K562 (cell line): ENCODE measurements at places on chromosomes 2 and 18. TPM values are rescaled to one million over a fixed set of nuclear protein-coding genes. Genes with fewer than 3 reads are reported as not detected.
A peak's percentile ranks its signal among the peaks of the same experiment; 100 is the strongest.

GRCh38 chr2:218091746-218092145, 22.7 kb downstream of the RUFY4 start:
- H3K27ac ChIP-seq, result no peak overlapping the region
- DNase-seq, result no peak
- H3K4me1 ChIP-seq, result no peaks in the 10 kb centered on the region
- no peaks in the 10 kb centered on the region for H3K36me3 ChIP-seq
- no peak overlapping the region for H3K4me3 ChIP-seq
- no peaks in the 10 kb centered on the region for H3K27me3 ChIP-seq

The IL36RN gene
- not detected in 2 replicates for polyA plus RNA-seq

DNA sequence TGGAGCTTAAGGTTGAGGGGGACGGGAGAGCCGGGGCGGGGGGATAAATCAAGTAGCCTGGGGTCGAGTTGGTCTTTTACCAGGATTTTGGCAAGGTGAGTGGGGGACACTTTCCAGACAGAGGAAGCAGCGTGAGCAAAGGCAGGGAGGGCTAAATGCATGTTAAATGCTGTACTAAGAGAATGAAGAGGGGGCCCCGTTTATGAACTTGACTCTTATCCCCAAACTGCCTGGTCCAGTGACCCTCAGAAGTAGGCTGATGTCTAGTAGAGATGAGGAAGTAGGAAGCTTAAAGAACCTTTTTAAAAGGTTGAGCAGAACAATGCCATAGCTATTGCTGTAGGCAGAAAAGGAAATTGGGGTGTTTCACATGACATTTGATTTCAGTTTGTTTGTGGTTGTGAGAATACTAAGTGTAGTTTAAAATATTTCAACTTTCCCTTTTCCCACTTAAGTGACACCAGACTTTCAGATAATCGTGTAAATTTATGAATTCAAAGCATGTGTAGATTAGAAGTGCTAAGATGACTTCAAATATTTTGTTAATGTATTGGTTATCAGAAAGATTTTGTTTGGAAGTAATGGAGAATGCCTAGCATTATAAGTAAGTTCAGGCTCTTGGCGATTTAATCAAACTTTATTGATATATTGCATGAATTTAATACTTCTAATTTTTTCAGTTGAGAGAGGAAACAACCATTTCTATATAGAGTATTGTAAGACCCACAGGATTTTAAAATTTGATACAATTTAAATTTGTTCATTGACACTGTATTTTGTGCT, 1.8 kb downstream of the REL start:
- H3K36me3 ChIP-seq, result no peaks in the 10 kb centered on the region
- DNase-seq, result no peak
- peak overlapping the region; percentile 86 for H3K4me3 ChIP-seq
- H3K27ac ChIP-seq, result peak overlapping the region; percentile 86

DNA sequence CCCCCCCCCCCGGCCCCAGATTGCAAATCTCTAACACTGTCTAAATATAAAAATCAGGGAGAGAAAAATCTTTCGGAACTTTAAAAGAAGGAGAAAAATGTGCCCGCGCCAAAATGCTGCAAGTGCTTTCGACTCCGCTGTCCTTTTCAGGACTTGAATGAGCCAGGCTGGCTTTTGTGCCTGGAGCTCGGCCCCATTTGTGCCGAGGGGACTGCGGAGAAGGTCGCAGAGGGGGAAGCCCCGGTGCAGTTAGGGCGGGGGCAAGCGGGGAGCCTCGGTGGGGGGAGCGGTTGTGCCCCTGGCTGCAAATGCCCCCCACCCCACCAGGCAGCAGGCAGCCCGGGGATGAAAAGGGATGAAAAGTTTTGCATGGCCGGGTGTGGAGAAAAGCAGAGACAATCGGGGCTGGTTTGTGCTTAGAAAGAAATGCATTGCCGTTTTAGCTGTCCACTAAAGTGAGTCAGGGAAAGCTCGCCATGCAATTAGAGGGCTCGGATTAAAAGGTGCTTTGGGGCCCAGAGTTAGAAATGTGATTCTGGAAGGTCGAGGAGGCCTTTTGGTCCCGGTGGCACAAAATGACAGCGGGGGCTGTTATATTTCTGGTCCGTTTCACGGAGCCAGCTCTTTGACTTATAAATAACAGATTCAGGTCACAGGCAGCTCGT, 1.6 kb downstream of the INHBB start:
- DNase-seq, result no peak
- no peak overlapping the region for H3K4me3 ChIP-seq
- no peaks in the 10 kb centered on the region for H3K36me3 ChIP-seq
- peaks cover 28% of the 10 kb centered on the region for H3K27me3 ChIP-seq
- no peak overlapping the region for H3K27ac ChIP-seq
- peaks cover 14% of the 10 kb centered on the region for H3K4me1 ChIP-seq

The TTC27 gene
- 43.5 and 44.3 TPM in 2 replicates for polyA plus RNA-seq

- H3K36me3 ChIP-seq, result no peaks in the 10 kb centered on the region
- no peak overlapping the region for H3K4me3 ChIP-seq
- DNase-seq, result no peak
- H3K27me3 ChIP-seq, result no peaks in the 10 kb centered on the region
- no peaks in the 10 kb centered on the region; the same call in 2 of the 3 replicates for H3K4me1 ChIP-seq
- no peak overlapping the region for H3K27ac ChIP-seq
Observed at GRCh38 chr2:215912299-215912842, 101.0 kb downstream of the MREG start.

DNA sequence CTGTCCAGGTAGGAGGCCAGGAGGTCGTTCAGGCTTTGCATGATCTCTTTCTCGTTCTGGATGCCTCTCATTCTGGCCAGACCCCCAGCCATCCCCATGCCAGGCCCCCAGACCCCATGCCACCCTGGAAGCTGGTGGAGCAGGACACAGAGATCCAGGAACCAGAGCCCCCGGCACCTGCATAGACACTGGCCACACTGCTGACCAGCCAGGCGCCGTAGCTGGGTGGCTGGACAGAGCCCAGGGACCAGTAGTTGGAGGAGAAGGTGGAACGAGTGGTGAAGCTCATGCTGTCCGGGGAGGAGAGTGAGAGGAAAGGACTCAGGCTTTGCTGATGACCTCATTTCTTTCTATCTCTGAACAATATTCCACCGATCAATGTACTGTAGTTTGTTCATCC, 35.5 kb downstream of the SLC4A5 start:
- H3K27me3 ChIP-seq, result no peaks in the 10 kb centered on the region
- peaks cover 8% of the 10 kb centered on the region for H3K4me1 ChIP-seq
- DNase-seq, result no peak
- no peak overlapping the region for H3K4me3 ChIP-seq
- no peak overlapping the region for H3K27ac ChIP-seq
